Tibial nerve (tissue), 4 donors: ENCODE measurements at places on chromosomes 12 and 14. TPM values are rescaled to one million over a fixed set of nuclear protein-coding genes. Genes with fewer than 3 reads are reported as not detected.

Gene NKX2-1
- total RNA-seq, result not detected

Gene GNB3
- 3.1 TPM for total RNA-seq

Gene ANKRD13A
- total RNA-seq, result 42.0 TPM

Gene SLCO1B1
- total RNA-seq, result not detected

Gene LRP1
- total RNA-seq, result 606 TPM

Gene BEGAIN
- 13.3 TPM for total RNA-seq

Gene ESR2
- 0.59 TPM for total RNA-seq

Gene PPFIA2
- 18.3 TPM for total RNA-seq

Gene SERPINA9
- not detected for total RNA-seq

Gene CLEC1A
- 8.1 TPM for total RNA-seq

Gene AVPR1A
- total RNA-seq, result 4.8 TPM

Gene SFSWAP
- total RNA-seq, result 88.8 TPM

Gene PTPRB
- 28.4 TPM for total RNA-seq

Gene PTGR2
- 6.3 TPM for total RNA-seq

Gene FITM1
- 0.78 TPM for total RNA-seq

Gene LBHD2
- total RNA-seq, result not detected

Gene KICS2
- total RNA-seq, result 7.6 TPM

Gene OTUB2
- 0.60 TPM for total RNA-seq

Gene GPN3
- total RNA-seq, result 31.0 TPM

Gene NUAK1
- 32.0 TPM for total RNA-seq

Gene KRT77
- not detected for total RNA-seq

Gene SCN8A
- total RNA-seq, result 0.60 TPM

Gene POTEG
- total RNA-seq, result not detected

Gene TSPAN11
- total RNA-seq, result 10.7 TPM

Gene RNASE9
- total RNA-seq, result not detected

Gene ENDOU
- 0.42 TPM for total RNA-seq

Gene TAS2R9
- not detected for total RNA-seq
